ENCODE measurements at places on chromosomes 5 and 9.

DNA sequence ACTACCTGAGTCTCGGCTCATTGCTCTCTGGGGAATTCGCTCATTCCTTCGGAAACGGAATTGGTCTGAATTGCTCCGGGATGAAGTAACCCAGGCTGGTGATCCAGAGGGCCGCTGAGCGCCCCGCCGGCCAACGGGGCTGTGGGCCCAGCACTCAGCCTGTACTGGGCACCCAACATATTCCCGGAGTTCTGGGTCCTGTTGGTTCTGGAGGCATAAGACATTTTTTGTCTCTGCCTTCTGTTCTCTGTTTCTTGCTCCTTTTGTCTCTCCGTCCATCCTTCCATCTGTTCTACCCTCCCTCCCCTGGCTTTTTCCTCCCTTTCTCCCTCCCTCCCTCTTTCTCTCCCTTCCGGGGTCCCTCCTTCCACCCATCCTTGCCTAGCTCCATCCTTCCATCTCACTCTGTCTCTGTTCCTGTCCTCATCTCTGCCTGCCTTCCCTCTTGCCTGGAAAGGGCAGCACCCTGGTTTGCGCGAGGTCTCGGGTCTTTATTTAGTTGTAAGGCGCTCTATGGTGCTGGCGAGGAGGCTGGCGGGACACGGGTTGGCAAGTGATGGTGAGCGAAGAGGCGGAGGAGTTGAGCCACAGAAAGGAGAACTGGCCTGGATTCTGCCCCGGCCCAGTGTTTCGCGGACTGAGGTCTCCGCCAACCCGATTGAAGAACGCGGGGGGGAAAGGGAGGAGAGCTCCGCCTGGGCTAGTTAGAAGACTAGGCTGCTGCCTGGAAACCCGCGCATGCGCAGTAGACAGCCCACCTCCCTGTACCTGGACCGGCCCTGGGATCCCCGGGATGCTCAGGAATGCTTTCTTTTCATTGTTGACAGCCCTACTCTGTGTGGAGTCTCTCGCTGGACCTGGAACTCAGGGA, 1468.0 kb downstream of the FOXD4L5 start:
- peak; percentile 80 for DNase-seq

DNA sequence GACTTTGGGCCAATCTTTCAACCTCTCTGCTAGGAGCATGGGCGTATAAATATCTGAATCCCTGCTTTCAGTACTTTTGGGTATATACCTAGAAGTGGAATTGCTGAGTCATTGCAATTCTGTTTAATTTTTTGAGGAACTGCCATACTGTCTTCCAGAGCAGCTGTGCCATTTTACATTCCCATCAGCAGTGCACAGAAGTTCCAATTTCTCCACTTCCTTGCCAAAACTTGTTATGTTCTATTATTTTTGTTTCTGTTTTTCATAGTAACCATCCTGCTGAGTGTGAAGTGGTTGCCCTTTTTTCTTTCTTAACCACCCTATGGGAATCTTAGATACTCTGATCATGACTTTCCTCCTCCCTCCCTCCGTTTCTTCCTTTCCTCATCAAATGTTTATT, 11.1 kb upstream of the CCIN start:
- DNase-seq = no peak

GRCh38 chr5:177402271-177403043, 2.0 kb upstream of the PFN3 start:
- DNase-seq = no peak

GRCh38 chr5:160398806-160399205, 1.0 kb downstream of the FAM200C start:
- DNase-seq = no peak

GRCh38 chr5:96752341-96753016, 55.3 kb downstream of the ERAP1 start:
- peak; percentile 18 for DNase-seq

GRCh38 chr5:36681711-36682110, 75.3 kb downstream of the SLC1A3 start:
- no peak for DNase-seq

GRCh38 chr5:173831196-173831914, 56.8 kb upstream of the CPEB4 start:
- DNase-seq = no peak

DNA sequence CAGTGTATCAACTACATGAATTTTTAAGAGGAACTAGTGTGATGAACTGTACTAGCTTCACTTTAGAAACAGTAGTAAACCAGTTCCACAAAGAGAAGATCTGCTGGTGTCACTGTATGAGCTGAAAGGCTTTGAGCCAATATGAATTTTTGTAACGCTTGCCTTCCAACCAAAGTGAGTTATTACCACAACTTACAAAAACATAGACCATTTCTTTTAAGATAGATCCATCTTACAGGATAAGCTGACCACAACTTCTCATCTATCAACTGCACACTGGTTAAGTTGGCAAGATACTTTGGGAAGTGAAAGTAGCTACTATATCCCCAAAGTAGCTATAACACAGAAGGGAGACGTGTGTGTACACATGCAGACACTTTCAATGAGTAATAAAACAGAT, 849.6 kb upstream of the DMAC1 start:
- peak; percentile 78 for DNase-seq

DNA sequence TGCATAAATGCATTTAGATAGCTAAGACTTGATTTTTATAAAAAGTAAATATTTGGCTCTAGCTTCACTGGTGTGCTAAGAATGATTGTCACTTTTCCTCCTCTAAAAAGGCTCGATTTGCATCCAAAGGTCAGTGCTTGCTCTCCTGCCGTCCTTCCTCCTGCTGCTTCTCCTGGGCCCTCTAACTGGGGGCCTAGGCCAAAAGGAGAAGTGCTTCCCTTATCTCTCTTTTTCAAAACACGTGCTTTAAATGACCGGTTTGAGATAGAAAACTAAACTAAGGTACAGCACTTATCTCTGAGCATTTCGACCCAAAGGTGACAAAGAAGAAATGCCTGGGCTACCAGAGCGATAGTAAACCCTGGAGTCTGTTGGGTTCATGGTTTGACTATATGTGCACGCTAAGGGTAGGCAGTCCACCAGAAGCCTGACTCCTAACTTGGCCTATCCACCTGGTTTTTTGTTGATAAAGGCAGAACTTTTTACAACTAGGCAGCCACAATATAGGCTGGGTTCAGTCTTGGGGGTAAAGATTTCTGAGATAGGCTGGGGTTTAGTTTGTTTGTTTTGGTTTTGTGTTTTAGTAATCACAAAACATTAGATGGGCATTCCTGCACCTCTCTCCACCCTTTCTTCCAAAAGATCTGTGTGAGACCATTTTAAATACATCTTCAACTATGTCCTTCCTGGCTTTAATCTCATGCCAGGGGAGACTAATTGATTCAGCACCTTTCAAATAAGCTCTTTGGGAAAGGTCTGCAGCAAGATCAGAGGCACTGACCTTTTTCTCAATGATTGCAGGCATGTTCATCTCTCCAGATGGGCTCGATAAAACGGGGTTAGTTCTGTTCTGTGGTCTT, 3.8 kb downstream of the NR2F1-AS1 start:
- DNase-seq = no peak

- DNase-seq = no peak
Measured at GRCh38 chr5:67164856-67165525, 31.6 kb downstream of the CD180 start.

- no peak for DNase-seq
Measured at GRCh38 chr9:91060520-91061343, 259.1 kb downstream of the SYK start.

DNA sequence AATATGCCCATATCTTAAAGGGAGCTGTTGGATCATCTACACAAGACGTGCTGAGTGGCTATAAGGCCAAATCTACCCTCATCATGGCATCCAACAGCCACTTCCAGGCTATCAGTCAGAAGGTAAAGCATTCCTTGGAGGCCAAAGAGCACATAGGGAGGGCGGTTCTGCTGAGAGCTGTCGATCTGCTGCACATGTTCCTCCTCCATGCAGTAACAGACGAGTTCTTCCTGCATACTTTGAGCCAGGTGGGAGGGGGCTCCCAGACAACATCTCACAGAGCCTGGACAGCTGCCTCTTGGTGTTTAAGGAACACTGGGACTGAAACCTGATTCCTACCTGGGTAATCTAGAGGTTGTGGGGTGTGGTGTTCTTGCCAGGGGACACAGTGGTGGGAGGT, 93.3 kb upstream of the RAI14 start:
- DNase-seq = no peak

DNA sequence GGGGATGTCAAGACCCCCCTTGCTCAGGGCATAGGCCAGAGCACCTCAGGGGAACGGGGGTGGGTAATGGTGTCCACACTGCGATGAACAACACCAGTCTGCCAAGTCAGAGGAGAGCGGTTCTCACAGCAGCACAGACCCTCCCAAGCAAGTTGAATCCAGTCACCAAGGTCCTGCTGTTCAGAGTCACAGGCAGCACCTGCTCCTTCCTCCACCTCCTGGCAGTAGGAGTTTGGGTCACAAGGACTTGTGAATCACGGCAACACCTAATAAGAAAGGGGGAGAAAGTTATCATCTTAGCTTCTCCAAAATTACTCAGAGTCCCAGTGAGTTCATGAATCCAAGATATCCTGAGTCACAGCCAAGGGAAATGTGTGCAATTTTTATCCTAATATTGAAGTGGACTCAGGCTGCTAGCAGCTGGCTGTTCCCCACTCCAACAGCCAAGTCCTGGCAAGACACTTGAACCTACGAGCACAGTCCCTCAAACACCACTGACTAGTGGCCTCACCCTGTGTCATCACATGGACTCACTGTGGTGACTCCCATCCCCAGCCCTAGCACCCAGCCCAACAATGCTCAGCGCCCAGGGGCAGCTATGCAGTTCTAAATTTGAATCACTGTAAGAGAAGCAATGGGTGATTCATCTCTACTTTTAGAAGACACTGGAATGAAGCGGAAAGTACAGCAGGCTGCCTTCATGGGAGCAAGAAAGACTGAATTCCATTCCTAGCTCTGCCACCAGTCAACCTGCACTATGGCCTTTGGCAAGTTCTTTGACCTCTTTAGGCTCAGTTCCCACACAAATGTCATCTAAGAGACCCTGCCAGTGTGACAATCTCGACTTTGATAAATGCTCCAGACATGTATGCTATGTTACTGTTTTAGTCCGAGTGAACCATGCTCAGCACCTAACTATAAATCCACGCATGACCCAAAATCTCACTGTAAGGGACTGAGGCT, 113.7 kb downstream of the KLHL3 start:
- no peak for DNase-seq

DNA sequence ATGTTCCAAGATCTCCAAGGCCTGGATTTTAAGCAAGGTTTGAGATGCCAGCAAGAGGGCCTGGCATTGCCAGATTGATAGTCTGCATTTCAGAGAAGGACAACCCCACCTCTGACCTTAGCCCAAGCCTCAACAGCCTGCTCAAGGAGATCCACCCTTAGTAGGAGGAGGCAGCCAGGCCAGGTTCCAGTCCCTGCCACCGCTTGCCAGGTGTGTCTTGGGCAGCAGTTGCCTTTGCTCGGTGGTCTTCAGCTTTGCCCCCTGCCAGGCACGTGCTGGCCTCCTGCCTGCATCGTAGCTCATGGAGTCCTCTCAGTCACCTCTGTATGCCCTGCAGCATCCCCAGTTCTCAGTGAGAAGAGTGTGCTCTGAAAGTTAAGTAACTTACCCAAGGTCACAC, 134.2 kb downstream of the KCNIP1 start:
- DNase-seq = no peak

- DNase-seq = no peak
Measured at GRCh38 chr5:67287510-67288268, 91.1 kb upstream of the CD180 start.

DNA sequence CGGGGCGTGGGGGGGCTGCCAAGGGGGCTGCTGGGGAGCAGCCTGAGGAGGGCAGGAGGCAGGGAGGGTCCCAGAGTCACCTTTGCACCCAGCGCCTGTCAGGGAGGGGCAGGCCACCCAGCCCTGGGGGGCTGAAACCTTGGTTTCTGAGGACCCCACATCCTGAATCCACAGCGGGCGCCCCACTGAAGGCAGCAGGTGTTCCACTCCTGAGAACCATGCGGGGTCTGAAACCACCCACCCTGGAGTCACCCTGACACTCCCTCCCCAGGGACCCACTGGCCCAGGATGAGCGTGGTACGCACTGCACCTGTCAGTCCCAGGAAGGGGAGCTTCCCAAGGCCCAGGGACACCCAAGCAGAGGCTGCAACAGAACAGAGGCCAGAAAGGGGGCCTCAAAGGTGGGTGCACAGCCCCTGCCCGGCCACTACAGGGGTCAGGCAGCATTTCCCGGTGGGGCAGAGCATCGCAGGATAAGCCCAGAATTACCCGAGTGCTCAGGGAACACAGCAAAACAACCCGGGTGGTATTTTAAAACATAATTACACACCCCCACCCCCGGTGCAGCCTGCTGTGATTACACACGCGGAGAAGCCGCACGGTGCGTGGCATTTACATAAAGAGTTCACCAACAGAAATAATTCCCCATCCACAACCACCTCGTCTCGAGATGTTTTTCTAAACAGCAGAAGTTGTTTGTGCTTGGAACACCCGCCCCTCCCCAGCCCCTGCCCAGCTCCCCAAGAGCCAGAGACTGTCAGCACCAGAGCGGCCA, 57.3 kb upstream of the UBAC1 start:
- no peak for DNase-seq

DNA sequence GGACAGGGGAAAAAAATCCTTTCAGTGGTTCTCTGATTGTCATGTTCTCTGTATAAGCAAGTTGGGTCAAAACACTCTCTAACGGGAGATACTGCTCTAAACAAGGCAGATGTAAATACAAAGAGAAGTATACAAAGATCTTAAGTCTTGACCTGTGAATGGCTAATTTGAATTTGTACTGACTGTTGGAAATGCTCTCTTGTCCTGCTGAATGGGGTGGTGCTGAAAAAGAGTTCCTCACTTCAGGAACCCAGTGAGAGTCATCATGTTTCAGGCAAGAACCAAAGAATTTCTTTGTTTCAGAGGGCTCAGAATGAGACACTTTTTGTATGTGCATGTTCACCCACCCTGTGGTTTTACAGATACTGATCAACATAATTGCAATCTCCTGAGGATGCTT, 461.0 kb downstream of the NR2F1-AS1 start:
- DNase-seq = no peak

GRCh38 chr5:42547141-42547540, 123.9 kb downstream of the GHR start:
- DNase-seq = no peak

DNA sequence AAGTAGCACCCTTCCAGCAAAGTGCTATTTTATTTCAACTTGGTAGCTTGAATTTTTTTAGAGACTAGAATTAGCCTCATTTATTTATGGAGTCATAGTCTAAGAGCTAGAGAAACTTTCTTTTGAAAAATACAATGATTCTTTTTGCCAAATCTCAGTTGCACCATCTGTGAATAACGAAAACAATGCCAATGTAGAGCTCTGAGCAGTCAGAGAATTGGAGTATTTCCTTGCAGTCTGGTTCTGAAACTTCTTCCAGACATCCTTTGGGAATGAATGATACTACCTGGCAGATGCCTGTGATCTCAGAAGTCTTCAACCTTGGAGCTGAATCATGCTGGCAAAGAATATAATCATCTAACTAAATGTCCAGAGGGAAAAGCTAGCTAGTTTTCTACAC, 511.5 kb upstream of the CYLC2 start:
- no peak for DNase-seq

DNA sequence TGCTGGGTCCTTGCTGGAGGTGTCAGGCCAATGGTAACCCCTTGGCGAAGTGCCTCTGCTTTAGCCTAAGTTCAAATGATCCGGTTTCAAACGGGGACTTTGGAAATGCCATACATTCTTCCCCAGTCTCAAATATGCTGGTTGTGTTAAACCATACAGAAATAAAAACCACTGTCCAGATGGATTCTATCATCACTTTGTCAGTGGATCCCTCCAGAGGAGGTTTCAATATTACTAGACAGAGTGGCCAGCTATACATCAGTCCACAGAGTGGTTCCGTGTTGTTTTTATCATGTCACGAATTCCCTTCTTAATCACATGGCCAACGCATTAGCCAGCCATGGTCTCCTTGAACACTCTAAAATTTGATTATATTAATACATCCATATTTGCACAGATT, 7.3 kb upstream of the RANBP17 start:
- DNase-seq = no peak

Data from HL-60 (cell line).